Spleen (tissue), 13 donors: ENCODE measurements at places on chromosomes 13 and 19. TPM values are rescaled to one million over a fixed set of nuclear protein-coding genes. Genes with fewer than 3 reads are reported as not detected.

GRCh38 chr13:46355901-46356590, 31.0 kb downstream of the RUBCNL start:
- no peak for DNase-seq

DNA sequence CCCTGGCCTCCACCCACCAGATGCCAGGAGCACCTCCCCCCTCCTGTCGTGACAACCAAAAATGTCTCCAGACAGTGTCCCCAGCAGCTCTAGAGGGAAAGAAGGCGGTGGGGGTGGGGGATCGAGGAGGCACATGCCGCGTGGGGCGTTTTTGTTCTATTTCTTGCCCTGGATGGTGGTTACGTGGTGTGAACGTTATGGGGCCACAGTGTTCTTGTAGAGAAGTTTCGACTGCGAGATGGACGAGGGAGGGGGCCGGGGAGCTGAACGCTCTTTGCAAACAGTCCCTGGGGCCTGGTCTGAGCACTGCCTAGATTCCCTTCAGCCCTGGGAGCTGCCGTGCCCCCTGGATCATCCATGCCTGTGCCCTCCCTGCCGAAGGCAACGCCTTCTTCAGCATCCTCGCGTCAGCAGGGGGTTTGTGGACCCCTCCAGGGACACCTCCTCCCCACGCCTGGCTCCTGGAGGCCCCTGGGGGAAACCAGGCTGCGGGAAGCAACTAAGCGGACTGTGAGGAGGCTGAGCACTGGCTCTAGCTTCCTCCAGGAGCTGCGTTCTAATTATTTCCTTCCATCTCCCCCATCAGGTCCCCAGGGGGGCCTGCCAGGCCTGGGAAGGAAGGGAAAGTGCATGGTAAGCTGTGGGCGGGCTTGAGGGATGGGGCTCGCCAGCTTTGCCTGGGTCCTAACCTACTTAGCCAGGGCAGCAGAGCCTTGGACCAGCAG, 131.5 kb downstream of the IER2 start:
- no peak for DNase-seq

GRCh38 chr19:17721821-17722220, 2.5 kb downstream of the MAP1S start:
- DNase-seq: no peak

The MEIS3 gene
- total RNA-seq: 7.4 TPM

The SH3GL1 gene
- 39.7 TPM for total RNA-seq
